Activated gamma-delta T cell treated with anti-CD3 and anti-CD28 coated beads, Interleukin-2, amount 50 U/mL, for 16 hours (primary cell): ENCODE measurements at places on chromosomes 1 and 21.

- no peak for DNase-seq
Measured at GRCh38 chr1:228158151-228159007, 7.2 kb upstream of the IBA57 start.

DNA sequence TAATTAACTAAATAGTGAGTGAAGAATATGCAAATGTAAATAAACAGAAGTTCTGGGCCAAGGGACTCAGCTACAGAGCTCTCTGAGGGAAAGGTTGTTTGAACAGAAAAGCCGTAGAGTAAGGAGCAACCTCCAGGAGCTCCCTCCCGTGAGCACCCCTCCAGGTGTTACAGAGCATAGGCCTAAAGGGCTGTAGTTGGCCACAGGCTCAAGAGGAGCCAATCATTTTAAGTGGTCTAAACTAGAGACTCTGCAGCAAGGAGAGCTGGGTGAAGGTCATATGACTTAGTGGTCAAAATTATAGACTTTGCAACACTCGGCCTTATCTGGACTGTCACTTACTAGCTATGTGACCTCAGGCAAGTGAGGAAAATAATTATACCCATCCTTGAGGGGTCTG is 19.1 kb upstream of the RXRG start:
- no peak for DNase-seq

- DNase-seq: no peak
Measured at GRCh38 chr1:204714861-204715511, 29.4 kb upstream of the LRRN2 start.

DNA sequence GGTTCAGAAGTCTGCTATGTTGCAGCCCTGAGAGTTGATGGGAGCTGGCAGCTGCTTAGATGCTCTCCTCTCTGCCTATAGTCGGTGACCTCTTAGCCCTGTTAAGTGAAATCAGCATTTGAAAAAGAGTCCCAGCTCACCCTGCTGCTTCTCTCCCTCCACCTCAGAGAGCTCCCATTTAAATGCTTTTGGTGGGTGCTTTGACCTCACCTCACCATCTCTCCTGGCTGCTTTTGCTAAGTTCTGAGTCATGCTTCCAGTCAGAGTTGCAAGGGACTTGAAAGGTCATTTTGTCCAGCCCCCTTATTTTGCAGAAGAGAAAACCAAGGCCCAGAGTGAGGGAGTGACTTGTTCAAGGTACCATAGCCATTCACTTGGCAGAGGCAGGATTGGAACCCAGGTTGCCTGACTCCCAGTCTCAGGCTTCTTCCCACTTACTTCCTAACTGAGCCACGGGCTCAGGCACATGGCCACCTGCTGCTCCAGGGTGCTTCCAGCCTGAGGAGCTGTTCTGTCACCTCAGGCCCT is 3.3 kb downstream of the MAPKAPK2 start:
- no peak for DNase-seq

DNA sequence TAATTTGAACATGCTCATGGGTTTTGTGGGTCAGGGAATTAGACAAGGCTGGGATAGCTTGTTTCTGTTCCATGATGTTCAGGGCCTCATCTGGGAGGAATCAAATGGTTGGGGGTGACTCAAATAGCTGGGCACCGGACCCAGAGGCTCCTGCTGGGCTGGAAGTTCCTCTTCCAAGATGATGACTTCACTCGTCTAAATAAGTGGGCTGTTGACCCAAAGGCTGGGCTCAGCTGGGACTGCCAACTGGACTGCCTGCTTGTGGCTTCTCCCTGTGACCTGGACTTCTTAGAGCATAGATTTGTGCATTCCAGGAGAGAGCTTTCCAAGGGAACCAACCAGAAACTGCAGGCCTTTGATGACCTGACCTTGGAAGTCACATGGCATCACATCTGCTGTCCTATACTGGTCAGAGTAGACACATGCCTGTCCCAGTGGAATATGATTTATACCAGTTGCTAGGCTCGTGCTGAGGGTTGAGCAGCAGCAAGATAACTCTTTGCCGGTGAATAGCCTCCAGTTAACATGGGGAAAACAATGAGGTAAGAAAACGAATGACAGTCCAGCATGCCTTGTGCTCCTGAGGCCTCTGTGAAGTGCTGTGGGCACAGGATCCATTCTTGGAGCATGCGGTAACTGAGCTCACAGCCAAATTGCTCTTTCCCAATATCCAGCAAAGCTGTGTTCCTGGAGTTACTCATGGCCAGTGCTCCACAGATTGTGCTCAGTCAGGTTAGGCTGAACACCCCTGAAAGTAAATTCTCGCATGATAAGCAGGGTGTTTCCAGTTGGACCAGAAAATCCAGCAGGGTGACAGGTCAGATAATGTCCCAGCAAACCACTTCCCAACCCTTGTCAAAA is 272.9 kb upstream of the TMEM51 start:
- DNase-seq: no peak

- DNase-seq: peak; percentile 37
Measured at GRCh38 chr1:223716302-223716862, 4.0 kb downstream of the CAPN2 start.

GRCh38 chr1:155938220-155938627 is 3.2 kb upstream of the RXFP4 start:
- no peak for DNase-seq

GRCh38 chr1:181180407-181181031 is 92.0 kb downstream of the IER5 start:
- no peak for DNase-seq

- no peak for DNase-seq
Measured at GRCh38 chr1:59353453-59353852, 56.6 kb downstream of the FGGY start.

GRCh38 chr1:228174482-228175315 is 9.1 kb downstream of the IBA57 start:
- DNase-seq: no peak

GRCh38 chr21:20882462-20883407 is 115.5 kb upstream of the NCAM2 start:
- no peak for DNase-seq

DNA sequence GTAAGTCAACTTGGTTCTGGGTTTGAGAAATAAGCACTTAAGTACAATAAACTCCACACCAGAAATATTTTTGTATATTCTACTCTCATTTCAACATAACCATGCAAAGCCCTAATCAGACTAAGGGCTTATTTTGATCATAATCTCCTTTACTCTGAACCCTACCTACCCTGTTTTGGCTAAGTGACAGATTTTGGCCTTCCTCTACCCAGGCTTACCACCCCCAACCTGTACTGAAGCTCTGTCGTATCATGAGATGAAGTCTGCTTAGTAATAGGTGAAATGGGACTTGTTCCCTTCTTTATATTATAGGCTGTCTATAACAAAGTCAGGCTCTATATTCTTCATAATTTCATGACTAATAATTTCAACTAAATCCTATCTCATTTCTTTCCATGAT is 135.5 kb downstream of the RERE start:
- no peak for DNase-seq

DNA sequence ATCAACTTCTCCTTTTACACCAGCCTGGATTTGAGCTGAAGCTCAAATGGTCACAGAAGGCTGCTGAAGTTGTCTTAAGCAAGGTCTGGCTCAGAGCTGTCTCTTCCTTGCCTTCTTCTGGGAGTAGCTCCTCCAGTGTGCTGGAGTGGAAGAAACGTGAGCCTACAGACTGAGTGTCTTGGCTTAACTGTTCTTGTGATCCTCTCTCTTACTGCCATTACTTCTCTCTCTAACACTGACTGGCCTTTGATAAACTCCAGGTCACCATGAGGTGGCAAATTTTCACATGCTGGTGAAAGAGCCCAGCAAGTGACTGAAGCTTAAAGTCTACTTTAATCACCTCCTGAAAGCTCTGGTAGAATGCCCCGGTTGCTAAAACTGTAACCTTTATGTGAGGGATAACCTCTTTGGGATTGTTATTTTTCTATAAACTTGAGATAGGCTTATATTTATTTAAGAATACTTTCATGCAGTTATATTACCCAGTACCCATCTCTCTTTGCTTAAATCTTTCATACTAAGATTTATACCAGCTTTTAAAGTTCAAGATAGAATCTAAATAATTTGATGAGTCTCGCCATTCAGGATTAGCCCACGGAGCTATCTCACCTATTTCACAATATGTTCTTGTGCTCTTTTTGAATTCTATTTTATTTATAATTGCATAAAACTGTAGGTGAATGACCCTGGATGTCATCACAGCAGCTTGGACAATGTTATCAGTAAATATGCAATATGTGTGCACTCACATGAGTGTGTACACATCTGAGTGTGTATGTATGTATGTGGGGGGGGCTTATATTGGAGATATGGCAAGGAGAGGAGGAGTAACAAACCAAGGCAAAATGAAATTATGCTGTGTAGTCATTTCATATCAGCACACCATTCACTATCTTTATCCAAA is 924.0 kb downstream of the LTN1 start:
- no peak for DNase-seq

GRCh38 chr21:35438643-35439404 is 389.7 kb upstream of the RUNX1 start:
- no peak for DNase-seq

DNA sequence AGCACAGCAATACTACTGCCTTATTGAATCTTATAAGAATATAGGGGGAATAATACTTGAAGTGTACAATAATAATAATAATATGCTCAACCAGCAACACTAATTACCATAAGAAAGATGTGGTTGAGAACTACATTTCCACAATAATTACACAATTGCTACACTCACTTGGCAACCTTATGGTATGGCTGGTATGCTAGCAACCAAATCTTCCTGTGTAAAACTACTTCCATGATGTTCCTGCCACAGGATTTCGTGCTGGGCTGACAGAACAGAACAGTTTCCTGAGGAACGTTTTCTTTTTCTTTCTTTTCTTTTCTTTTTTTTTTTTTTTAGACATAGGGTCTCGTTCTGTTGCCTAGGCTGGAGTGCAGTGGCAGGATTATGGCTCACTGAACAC is 50.6 kb downstream of the KIF26B start:
- DNase-seq: no peak

- DNase-seq: no peak
Measured at GRCh38 chr1:217274927-217275654, 355.8 kb downstream of the GPATCH2 start.

DNA sequence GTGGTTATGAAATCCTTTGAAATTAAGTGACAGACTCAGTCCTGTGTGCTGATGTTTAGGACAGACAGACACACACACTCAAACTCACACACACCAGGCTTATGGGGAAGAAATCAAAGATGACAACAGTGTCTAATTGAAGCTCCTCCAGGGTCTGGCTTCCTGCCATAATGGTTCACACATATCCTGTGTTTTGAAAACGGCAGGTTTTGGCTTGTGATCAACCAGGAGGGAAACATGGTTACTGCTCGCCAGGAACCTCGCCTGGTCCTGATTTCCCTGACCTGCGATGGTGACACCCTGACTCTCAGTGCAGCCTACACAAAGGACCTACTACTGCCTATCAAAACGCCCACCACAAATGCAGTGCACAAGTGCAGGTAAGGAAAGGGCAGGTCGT is 4.6 kb downstream of the MTARC1 start:
- no peak for DNase-seq

DNA sequence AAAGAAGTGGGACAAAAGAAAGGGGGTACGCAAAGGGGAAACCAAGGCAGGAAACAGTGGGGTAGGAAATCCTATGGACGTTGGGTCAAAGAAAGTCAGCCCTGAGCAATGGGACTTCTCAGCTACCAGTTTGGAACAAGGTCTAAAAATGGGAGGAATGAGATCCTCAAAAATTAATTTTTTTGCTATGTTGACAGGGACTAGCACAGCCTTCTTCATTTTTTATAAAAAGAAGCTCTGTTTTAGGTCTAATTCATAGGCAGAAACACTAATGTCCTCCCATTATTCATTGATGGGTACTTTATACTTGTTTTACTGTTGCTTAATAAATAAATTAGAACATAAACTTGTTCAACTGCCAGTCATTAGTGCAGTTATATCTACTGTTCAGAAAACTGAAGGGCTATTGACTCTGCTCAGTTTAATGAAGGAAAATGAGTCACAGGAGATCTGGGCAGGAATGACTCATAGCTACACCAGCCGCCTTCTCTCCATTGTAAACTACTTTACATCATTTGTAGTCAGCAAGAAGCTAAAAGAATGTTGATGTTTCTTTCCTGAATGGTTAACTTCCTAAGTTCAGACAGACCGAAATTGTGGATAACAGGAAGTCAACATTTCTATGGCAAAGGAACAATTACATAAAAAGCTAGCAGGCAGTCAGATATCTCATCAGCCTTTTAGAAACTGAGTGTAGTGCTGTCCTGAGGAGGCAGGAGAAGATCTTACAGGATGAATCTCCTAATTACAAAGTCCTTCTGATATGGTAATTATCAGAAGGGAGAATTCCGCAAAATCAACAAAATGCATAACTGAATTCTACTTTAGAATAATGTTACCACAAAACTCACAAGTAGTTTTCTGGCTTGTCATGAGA is 356.4 kb upstream of the PKN2 start:
- no peak for DNase-seq

- no peak for DNase-seq
Measured at GRCh38 chr1:163896001-163896400, 574.2 kb downstream of the NUF2 start.

DNA sequence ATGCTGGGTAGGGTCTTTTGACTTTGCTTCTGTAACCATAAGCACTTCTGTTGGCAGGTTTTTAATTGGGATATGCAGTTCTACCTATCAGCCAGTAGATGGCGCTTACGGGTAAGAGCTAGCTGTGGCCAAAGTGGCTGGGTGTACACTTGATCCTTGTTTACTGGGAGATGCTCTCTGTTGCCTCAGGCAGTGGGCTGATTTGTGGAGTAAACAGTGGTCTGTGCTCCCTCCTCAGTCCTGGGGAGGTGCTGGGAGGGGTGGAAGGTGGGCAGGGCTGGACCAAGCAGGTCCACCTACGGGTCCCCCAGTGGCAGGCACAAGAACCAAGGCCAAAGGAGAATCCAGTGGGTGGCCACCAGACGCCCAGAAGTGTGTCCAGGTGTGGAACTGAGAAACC is 43.4 kb downstream of the RALGPS2 start:
- DNase-seq: no peak

GRCh38 chr1:176736015-176736414 is 273.0 kb downstream of the PAPPA2 start:
- DNase-seq: no peak

GRCh38 chr1:212794561-212795014 is 2.9 kb downstream of the TATDN3 start:
- DNase-seq: no peak

GRCh38 chr1:154848983-154849382 is 21.1 kb downstream of the KCNN3 start:
- no peak for DNase-seq

DNA sequence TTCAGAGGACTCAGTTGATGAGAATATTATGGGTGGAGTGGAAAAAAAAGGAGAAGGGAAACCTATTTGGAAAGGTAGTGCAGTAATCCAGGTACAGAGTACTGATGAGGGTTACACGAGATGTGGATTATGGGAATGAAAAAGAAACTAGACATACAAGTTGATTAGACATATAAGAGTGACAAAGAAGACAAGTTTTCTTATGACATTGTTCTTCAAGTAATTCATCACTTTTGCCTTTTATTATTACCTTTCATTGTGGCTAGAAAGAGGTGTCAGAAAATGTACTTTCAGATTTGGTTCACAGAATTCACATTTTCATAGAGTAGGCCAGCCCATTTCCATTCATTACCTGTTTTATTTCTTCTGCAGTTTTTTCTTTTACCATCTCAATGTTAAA is 10.4 kb downstream of the ATPAF1 start:
- no peak for DNase-seq
